ENCODE measurements at places on chromosomes 5 and 9.
A peak's percentile ranks its signal among the peaks of the same experiment; 100 is the strongest.

DNA sequence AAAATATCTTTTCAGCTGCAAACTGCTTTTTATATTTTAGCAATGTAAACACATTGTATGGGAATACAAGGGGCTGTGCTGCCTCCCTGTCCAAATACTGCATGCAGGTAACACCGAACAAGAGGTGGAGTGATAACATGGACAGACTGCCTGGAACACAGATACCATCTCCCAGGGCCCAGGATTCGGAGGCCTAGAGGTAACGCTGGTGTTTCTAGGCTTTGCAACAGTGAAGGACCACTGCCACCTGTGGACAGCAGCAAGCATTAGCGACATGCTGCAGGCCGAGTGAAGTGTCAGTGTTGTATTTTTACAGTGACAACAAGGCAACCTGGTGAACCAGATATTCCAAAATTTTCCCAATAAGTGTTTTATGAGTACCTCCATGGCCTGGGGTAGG lies 379.1 kb downstream of the DMRT2 start:
- peak; percentile 15 for DNase-seq

DNA sequence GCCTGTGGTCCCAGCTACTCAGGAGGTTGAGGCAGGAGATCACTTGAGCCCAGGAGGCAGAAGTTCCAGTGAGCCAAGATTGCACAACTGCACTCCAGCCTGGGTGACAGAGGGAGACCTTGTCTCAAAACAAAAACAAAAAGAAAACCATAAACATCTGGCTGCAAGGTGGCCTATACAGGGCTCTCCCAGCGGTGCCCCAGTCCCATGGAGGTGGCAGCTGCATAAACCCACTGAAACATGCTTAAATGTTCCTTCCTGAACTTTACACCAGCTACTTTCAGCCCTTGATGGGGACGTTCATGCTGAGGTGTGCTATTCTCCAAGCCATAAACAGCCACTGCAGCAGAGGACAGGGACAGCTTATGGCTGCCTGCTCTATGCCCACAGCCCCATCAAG lies 35.6 kb downstream of the DROSHA start:
- no peak for DNase-seq

DNA sequence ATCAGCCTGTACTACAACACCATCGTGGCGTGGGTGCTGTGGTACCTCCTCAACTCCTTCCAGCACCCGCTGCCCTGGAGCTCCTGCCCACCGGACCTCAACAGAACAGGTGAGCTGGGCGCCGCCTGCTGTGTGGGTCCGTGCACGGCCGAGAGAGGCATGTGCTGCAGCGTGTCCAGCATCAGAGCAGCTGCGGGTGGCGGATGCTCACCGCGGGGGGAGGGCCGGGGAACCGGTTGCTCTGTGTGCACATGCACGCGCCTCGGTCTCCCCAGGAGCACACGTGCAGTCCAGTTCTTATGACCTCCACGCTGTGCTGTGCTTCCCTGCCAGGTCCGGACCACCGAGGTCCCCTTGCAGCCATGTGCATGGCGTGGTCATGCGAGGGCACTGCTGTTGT lies 7.6 kb downstream of the SLC6A18 start:
- DNase-seq, result no peak

GRCh38 chr9:127448112-127448805 lies 2.9 kb downstream of the RPL12 start:
- no peak for DNase-seq

DNA sequence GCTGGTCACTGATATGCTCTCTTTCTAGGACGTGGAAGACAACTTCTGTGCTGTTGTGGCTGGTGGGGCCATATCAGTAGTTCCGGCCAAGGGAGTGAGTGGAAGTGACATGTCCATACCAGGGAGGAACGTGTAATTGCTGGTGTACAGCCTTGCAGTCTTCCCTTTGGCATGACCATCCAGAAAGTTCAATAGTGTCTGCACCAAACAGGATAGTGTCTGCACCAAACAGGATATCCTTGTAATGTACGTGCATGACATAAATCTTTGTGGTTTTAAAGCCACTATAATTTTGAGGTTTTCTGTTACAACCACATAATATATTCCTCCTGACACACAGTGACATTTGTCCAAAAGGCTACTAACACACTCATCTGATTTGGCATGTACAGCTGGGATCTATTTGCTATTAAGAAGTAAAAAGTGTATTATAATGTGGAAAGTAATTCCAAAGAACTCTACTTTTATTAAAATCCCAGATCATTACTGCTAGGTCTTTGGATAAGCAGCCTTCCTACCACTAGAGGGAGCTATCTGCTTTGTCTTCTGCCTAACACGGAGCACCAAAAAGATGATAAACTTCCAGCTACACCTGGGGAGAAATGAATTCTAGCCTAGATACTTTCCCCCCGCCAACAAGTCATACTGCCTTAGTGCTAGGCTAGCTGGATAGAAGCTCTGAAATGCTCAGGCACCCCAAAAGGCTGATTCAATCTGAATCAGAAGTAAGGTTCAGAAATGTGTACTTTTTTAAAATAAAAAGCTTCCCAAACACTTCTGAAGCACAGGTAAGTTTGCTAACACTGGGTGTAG lies 52.7 kb downstream of the RNF145 start:
- DNase-seq, result peak; percentile 76

DNA sequence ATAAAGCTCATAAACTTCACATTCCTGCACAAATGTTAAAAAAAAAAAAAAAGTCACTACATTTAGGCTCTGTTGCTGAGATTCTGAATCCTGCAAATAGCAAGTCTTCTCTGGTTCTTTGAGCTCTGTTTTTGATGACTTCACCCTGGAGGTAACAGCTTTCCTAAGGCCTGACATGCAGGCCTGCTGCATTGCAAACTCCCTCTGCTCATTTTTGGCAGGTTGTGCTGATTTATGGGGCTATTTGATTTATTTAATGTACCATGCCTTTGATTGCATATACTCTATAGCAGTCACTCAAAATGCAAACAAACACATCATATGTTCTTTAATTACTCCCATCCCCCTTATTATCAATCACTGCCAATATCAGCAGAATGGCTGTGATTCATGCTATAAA lies 416.1 kb upstream of the IZUMO3 start:
- DNase-seq, result no peak

- no peak for DNase-seq
Measured at GRCh38 chr5:141420855-141421488, at the start of gene PCDHGA11. PCDHGA11 (plus strand) TSS chr5:141421051; CDS start chr5:141421228, 177 bp downstream.

- DNase-seq, result no peak
Measured at GRCh38 chr5:54547711-54548250, 30.2 kb downstream of the SNX18 start.

- no peak for DNase-seq
Measured at GRCh38 chr5:66469684-66470083, 126.5 kb upstream of the MAST4 start.

- peak; percentile 7 for DNase-seq
Measured at GRCh38 chr5:93995126-93995621, 253.8 kb upstream of the POU5F2 start.

- no peak for DNase-seq
Measured at GRCh38 chr9:69393425-69393824, 68.4 kb downstream of the ENTREP1 start.

- peak; percentile 24 for DNase-seq
Measured at GRCh38 chr5:90434116-90434714, 24.7 kb upstream of the CETN3 start.

GRCh38 chr5:178207917-178208280 lies 3.6 kb downstream of the HNRNPAB start:
- DNase-seq, result no peak

DNA sequence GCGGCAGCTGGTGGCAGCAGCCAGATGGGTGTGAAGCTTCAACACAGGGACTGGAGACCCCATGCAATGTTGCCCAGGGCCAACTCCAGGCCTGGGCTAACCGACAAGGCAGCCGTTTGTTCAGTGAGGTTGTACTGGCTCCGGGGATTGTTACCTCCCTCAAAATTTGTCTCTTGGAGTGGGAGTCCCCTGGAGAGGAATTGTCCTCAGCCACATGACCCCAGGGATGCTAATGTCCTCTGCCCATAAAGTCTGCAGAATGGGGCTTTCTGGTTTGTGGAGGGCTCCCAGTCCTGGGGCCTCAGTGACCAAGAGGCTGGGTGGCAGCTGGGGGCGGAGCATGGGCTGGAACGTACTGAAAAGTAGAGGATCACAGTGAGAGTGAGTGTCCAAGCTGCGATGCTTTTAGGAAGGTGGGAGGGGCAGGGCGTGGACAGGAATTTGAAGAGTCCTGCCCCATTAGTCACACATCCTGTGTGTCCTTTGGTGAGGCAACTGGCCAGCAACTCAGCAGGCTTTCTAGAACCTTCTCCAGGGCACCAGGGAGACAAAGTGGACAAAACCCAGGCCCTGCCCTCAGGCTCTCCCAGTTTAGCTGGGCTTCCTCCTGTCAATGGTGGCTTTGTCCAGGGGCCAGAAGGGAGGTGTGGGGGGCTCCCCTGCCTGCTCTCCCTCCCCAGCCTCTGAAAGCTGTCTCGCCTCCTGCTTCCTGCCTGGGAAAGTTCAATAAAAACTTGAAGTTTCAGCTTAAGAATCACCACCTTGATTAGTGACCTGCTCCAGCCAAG lies 114.0 kb downstream of the NSG2 start:
- DNase-seq, result no peak

- no peak for DNase-seq
Measured at GRCh38 chr5:24142341-24142740, 502.4 kb downstream of the CDH10 start.

- DNase-seq, result no peak
Measured at GRCh38 chr5:114830114-114830513, 339.6 kb downstream of the TRIM36 start.

DNA sequence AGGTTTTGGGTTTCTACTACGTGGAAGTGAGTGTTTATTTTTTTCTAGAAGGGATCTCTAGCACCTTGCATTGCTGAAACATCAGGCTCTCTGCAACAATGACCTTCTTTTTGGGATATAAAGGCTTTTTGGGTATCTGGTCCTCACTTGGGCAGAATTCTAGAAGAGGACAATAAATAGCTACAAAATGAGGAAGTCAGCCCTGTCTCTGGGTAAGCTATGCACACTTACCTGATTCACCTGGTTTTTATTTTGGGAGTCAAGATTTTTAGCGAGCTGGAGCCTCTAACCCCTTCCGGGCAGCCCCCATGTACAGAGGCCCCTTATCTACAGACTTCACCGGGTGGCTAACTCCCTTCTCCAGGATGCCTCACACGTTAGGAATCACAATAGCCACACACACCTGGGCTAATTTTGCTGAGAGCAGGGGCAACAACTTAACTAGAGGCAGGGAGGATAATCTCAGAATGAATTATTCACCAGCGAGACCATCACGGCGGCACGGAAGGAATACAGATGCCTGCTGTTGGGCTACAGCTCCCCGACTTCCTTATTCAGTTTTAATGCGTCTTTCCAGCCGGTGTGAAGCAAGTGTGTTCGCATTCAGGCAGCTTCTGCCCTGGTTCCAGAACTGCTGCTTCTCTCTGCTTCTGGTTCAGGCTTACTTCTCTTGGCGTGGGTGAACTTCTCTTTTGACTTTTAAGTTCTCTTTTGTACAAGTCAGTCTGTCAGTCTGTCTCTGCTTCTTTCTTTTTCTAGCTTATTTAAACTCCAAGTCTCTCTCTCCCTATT lies 341.0 kb upstream of the PANK3 start:
- DNase-seq, result no peak

GRCh38 chr5:86797677-86798076 lies 179.9 kb downstream of the COX7C start:
- DNase-seq, result no peak

GRCh38 chr9:127521919-127522304 lies 70.6 kb downstream of the LRSAM1 start:
- DNase-seq, result no peak

DNA sequence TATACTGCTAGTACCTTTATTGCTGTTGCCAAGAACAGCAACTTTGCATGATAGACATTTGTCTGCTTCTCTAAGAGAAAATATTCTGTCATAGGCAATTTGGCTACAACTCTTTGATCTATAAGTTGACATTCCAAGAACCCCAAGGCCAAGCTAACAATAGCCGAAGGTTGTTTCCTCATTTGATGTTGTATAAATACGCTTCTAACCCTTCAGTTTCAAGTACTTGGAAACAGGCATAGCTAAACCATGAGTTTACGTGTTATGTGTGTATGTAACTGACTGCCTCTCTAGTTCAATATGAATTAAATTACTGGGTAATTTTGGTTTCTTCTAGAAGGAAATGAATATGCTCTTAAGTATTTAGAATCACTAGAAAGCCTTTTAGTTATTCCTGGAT lies 1034.0 kb downstream of the TLE4 start:
- DNase-seq, result no peak

DNA sequence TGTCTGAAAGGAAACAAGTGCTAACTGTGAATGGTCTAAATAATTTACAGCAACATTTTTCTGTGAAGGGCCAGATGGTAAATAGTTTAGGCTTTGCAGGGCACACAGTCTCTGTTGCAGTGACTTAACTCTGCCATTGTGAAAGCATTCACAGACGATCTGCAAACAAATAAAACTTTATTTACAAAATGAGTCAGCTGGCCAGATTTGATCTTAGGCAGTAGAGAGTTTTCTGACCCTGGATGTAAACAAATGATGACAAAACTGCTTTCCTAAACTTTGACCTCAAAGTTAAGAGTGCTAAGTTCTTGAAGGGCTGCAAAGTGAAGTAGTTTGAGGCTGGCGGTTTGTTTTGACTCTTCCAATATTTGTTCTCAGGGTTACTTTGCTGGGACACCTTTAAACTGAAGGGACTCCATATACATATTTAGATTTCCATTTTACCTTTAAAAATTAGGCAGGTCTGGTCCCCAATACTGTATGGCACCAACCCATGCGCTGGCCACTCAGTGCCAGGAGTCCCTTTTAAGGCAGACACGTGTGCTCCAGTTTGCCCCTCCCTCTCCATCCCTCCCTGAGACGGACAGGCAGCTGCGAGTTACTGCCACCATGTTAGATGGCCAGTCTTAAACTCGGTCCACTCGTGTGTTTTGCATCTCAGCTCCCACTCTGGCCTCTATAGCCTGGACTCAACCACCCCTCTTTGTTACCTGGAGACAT lies 4.0 kb upstream of the ADAMTS16 start:
- peak; percentile 7 for DNase-seq

DNA sequence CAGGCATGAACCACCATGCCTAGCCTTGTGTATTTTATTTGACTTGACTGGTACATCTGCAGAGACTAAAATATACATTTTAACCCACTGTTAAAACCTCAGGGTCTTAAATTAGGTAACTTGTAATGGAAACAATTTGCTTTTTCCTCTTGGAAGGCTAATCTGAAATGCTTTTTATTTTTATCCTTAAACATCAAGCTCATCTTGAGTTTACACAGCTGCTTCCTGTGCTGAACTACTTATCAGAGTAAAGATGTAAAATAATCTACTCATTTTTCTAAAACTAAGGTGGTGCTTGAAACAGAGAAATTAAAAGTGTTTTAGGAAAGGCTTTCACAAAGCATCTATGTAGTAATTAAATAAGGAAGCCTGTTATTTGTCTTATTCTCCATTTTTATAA lies 144.1 kb downstream of the ENTREP1 start:
- no peak for DNase-seq

DNA sequence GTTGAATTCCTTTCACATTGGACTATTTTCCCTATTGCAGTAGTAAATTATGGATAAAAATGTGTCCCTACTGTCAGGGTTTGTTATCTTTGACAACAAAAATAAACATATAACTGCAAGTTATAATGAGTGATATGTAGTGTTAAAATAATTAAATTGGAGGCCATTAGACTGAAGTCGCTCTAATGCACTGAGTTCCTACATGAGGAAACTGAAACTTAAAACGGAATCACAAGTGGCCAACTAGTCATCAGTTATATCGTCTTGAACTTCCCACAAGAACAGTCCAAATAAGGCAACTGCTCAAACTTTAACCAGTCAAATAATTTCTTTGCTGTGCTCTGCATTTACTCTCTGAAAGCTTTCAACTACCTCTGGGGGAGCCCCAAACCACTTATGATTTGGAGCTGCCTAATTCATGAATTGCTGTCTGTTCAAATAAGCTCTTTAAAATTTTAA lies 2.1 kb upstream of the IFT74 start:
- DNase-seq, result no peak

Data from NCI-H345 (cell line).